Memory B cell (primary cell): ENCODE measurements at places on chromosomes 1 and 21.

DNA sequence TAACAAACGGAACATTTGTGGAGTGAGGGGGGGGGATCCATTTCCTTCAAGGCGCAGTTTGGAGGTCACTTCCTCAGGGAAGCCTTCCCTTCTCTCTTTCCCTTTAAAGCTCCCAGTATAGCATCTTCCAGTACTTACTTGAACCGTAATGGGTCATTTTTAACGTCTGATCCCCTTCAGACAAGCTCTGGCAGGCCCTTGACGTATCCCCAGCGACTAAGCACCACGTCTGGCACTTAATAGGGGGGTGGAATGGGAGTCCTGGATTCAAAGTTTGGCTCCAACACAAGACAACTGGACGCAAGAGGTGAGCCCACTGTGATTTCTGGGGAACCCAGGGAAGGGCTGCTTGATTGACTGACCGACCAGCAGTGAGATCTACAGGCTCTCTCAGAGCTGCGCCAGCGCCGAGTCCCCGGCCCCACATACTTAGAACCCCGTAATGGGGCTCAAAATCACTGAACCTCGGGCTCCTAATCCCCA lies 441 bp downstream of the YARS1 start:
- peak; percentile 18 for DNase-seq

DNA sequence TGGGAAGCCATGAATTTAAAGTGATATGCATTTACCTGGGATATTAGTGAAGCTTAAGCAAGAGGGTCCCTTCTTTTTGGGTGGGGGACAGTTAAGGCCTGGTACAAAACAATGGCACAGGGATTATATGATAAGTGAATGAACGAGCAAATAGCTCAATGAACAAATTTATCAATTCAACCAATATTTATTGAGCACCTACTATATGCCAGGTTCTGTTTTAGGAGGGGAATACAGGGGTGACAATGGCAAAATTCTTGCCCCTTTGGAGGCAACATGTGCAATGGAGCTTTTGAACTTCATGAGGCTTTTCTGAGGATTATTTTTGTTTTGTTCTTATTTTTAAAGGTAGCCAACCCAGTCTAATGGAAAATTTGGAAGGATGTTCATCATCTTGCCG lies 68.2 kb downstream of the FOXD2 start:
- no peak for DNase-seq

- DNase-seq, result no peak
These were observed 15.2 kb downstream of the TFAP2E start for GRCh38 chr1:35588197-35588910.

DNA sequence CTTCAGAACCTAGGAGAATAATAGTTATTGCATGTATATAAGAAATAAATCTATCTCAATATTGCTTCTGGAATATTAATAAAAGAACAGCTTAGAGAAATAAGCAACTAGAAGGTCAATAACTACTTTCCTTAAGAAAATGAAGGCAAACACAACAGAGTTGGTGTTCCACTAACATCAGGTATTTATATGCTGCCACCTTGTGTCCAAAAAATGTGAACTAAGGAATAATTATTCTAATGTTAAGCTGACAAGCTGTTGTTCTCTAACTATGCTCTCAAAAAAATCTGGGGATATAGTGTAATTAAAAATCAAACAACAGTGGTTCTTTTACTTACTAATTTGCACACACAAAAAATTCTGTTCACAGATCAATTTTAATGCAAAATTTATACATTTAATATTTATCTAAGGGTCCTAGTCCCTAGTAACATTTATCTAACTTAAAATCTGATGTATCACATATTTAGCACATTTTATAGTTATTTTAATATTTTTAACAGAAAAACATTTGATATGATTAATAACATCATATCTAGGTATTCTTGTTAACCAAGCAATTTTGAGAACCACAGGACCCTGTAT lies 39.6 kb downstream of the UCHL5 start:
- DNase-seq, result no peak

GRCh38 chr1:196214866-196215265 lies 393.4 kb downstream of the KCNT2 start:
- no peak for DNase-seq

DNA sequence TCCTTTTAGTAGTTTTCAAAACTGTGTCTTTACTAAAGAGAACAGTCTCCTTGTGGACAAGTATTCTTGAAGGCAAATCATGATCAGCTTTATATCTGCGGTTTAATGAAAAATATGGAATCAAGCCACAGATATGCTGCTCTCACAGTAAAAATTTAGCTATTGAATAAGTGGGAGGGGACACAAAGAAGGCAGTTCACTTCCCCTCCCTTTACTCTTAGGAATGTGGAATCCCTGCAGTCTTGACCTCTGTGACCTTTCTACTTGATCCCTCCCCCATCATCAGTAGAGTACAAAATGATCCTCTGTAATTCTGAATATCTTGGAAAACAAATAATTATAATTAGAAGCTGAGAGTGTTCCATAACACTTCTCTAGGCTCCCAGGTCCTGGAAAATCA lies 136.7 kb upstream of the HOOK1 start:
- DNase-seq, result no peak

GRCh38 chr1:154849645-154850131 lies 20.4 kb downstream of the KCNN3 start:
- no peak for DNase-seq

- DNase-seq, result no peak
These were observed 104.9 kb downstream of the PTGS2 start for GRCh38 chr1:186575348-186575747.

- DNase-seq, result no peak
These were observed 4.7 kb upstream of the ZSWIM5 start for GRCh38 chr1:45211076-45211475.

DNA sequence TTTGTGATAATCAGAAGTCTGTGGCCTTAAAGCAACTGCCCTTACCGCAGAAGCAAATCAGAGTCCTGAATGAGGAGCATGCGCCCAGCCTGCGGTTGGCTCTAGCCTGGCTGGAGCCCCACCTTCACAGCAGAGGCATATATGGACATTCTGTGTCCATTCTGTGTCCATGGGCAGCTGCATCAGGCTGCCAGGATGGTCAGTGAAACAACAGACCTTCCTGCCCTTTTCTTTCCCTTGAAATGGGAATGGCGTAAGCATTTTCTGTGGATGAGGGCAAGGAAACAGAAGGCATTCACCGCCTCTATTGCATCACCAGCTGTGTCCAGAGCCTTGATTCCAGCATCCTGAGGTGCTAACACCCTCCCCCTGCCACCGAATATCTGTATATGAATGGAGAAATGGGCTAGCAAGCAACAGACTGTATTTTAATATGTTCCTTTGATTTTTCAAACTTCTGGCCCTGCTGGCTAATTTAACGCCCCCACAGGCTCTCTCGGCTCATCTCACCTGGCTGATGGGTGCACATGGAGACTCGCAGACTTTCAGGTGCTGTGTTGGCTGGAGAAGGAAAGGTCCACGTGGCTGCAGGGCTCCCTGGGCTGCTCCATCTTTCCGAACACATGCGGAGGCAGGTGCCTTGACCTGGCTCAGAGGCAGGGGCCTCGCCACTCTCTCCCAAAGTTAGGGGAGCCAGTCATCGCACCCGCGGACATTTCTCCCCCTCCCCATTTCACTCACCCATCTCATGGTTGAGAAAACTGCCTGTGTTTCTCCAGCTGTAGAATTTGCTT lies 159.2 kb downstream of the GALNT2 start:
- no peak for DNase-seq

- DNase-seq, result no peak
These were observed 68.4 kb upstream of the EDEM3 start for GRCh38 chr1:184823080-184823479.

GRCh38 chr1:161351482-161351881 lies 16.2 kb downstream of the CFAP126 start:
- DNase-seq, result no peak

DNA sequence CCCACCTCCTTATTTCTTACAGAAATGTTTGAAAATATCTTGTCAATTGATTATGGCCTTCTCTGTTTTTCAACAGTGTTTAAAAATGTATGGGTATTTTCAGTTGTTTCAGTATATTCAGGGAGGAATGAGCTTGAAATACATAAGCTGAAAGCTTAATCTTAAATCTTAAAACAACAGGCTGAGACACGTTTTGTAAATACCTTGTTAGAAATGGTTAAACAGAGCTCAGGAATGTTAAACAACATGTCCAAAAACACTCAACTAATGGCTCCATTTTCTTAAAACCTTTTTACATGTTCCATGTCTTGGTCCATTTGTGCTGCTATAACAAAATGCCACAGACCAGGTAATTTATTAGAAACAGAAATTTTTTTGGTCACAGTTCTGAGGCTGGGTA lies 953.8 kb upstream of the ADGRL2 start:
- no peak for DNase-seq
